ENCODE measurements at places on chromosomes 4 and X.

- DNase-seq, result no peak
Measured at GRCh38 chr4:532588-533317, 33.7 kb downstream of the PIGG start.

GRCh38 chrX:133267621-133268020 lies 49.5 kb upstream of the TFDP3 start:
- no peak for DNase-seq

GRCh38 chrX:3017492-3017891 lies 11.1 kb downstream of the ARSH start:
- no peak for DNase-seq

DNA sequence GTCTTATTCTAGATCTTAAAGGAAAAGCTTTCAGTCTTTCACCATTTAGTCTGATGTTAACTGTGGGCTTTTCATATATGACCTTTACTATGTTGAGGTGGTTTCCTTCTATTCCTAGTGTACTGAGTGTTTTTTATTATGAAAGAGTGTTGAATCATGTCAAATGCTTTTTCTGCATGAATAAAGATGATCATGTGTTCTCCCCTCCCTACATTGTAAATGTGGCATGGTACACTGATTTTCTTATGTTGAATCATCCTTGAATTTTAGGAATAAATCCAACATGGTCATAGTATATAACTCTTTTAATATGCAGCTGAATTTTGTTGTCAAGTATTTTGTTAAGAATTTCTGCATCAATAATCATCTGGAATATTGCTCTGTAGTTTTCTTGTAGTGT lies 4.3 kb downstream of the CLGN start:
- no peak for DNase-seq

DNA sequence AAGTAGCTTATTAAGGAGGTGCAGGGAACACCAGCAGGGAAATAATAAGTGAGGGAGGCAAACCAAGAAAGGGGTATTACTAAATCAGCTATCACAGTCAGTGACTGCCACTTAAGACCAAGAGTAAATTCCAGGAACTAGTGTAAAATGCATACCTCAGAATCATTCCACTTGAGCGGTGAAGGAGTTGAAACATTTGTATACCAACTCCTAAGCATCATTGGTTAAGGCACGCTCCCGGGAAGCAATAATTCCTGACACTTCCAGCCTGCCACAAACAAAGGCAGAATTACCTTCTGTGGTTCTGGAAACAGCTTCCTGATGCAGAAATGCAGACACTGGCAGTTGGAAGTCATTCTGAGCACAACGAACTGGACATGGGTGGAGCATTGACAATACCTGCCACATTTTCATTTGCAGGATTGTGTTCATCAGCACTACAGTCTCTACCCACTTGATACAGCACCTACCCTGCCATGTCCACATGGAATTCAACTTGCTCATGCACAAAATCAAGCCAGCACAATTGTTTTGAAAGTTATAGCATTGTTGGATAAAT lies 82.1 kb downstream of the PPP1R2C start:
- DNase-seq, result no peak

DNA sequence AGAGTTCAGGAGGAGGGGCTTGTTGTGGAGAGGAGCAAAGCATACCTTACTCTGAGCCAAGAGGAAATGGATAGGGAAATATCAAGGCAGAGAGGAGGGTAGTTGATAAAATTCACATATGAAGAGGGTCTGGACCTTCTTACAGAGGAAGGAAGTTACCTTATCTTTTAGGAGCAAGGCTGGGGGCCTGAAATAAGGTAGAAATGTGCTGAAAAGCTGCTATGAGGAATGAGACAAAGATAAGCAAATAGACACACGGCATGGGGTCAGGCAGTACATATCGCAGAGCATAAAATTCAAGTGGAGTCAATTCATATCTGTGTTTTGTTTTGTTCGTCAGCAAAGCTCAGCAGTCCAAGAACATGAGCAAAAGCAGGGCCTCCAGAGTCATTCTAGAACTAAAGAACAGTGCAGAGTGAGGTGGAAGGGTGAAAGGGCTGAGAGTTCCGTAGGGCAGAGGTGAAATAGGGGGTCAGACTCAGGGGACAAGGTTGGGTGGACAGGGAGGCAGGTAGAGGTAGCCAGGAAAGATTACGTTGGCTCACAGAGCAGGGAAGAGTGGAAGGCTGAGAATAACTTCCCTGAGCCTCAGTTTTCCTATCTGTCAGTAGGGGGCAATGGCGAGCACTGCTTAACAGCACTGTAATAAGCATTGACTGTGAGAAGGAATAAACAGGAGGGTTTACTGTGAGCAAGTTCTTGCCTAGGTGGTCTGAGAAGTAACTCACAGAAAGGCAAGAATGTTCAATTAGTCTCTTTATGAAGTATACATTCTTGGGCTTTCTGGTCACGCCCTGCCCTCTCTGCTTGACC lies 9.2 kb downstream of the VSIG4 start:
- no peak for DNase-seq

DNA sequence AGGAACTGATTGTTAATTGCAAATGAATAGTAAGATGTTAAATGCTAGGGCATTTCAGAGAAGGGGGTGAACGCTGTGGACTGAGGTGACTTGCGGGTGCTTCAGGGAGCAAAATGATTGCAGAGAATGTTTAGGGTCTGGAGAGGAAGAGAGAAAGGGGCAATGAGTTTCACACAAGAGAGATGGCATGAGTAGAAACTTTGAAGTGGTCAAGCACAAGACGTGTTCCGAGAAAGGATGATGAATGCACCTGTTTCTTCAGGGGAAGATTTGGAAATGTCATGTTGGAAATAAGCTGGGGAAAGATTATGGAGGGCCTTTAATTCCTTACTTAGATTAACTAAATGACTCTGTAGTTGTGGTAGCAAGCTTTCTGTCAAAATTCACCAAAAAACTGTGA lies 43.4 kb downstream of the DTHD1 start:
- no peak for DNase-seq

- no peak for DNase-seq
Measured at GRCh38 chrX:33132569-33132968, 78.8 kb downstream of the DMD start.

All from D721Med (cell line).